ENCODE measurements at places on chromosomes 7 and 10.

GRCh38 chr7:47183862-47184590 is 397.9 kb downstream of the TNS3 start:
- DNase-seq: no peak

DNA sequence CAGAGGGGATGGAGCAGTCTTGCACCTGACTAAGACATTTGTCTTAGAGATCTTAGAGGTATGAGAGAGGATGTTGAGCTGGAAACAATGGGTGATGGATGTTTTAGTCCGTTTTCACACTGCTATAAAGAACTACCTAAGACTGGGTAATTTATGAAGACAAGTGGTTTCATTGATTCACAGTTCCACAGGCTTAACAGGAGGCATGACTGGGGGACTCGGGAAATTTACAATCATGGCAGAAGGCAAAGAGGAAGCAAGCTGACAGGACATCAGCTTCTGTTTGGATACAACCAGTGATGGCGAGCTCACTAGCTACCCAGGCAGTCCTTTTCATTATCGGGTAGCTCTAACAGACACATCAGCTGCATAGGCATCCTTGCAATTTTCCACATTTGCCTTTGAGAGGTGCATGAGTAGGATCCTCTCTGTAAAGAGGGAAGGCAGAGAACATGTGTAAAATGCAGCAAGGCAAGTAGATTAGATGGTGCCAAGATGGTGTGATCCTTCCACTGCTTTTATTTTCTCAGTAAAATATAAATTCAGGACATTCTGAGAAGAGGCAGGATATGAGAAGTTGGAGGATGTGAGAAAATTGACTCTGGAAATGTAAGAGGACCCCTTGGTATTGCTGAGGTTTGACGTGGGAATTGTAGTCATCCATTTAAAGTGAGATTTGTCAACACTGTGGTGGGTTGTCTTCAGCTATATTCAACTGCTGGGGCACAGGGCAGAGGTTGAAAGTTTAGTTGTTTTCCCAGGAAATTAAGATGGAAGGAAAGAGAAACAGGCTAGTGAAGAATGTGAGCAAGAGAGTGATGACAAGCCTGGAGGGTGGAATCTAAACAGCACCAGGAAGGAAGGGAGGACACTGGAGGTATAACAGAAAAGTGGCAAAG is 1140.0 kb upstream of the AUTS2 start:
- DNase-seq: no peak

- no peak for DNase-seq
These were observed 26.6 kb downstream of the CPEB3 start for GRCh38 chr10:92264249-92264648.

GRCh38 chr7:12570534-12571461 is at the start of gene SCIN:
Gene SCIN, plus strand, starts transcription at chr7:12570720. Its CDS starts 67 bp downstream, at chr7:12570787.
- DNase-seq: no peak

- DNase-seq: no peak
These were observed 924 bp downstream of the BMPR1A start for GRCh38 chr10:86757113-86757972.

GRCh38 chr7:73446682-73447081 is 13.1 kb downstream of the FZD9 start:
- DNase-seq: no peak

DNA sequence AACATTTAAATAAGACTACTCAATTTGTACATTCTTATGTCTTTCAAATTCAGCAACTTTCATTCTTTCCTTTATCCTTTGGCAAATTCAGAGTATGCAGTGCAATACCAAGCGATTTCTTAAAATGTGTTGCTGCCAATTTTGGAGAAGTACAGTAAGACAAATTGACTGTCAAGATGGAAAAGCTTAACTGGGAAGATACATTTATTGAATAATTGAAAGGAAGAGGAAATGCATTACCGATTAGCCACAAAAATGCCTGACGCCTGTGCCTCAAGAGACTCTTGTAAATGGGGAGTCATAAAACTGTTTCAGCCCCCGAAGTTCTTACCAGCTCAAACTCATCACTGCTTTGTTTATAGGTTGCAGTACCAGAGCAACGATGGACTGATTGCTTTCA is 373.3 kb upstream of the GALNT17 start:
- no peak for DNase-seq

DNA sequence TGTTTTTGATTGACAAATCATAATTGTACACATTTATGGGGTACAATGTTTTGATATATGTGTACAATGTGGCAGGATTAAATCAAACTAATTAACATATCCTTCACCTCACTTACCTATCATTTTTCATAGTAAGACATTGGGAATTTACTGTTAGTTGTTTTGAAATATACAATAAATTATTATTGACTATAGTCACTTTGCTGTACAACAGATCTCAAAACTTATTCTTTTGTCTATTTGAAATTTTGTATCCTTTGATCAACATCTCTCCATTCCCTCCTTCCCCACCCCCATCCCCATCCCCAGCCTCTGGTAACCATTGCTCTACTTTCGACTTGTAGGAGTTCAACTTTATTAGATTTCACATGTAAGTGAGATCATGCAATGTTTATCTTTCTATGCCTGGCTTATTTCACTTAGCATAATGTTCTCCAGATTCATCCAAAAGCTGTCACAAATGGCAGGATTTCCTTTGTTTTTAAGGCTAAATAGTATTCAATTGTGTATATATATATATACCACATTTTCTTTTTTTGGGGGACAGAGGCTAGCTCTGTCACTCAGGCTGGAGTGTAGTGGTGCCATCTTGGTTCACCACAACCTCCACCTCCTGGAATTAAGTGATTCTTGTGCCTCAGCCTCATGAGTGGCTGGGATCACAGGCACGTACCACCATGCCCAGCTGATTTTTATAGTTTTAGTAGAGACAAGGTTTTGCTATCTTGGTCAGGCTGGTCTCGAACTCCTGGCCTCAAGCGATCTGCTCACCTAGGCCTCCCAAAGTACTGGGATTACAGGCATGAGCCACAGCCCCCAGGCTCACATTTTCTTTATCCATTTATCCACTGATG is 23.3 kb upstream of the SLC26A5 start:
- DNase-seq: no peak

DNA sequence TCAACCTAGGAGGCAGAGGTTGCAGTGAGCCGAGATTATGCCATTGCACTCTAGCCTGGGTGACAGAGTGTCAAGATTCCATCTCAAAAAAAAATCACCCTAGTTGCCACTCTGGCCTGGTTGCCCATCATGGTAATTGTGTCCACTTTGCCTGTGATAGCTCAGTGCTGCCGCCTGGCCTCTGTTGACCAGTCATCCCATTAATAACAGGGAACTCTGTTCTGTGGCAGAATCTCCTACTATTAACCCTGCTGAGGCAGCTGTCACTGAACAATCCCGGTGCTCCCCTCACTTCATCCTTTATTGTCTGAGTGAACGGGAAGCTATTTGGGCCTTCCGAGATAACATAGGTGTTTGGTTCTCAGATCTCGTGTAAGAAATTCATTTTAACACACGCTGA is 14.6 kb downstream of the ZNF3 start:
- DNase-seq: no peak

DNA sequence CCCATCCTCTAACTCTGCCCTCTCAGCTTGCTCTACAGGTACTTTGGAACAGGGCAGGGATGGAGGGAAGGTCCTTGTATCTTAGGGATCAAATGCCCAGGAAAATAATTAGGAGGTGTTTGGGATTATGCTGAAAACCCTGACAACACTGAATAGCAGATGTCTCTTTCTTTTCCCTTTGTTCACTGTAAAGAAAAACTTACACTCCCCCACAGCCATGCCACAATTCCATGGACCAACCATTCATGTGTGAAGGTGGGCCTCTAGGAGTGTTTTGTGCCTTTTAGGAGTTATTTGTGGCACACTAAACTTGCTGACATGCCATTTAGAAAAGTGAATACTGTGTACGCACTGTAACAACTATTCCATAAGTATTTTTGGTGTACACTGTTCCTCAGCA is 108.1 kb downstream of the SNX10 start:
- no peak for DNase-seq

- DNase-seq: no peak
These were observed 136.6 kb downstream of the SPAG6 start for GRCh38 chr10:22481687-22482539.

DNA sequence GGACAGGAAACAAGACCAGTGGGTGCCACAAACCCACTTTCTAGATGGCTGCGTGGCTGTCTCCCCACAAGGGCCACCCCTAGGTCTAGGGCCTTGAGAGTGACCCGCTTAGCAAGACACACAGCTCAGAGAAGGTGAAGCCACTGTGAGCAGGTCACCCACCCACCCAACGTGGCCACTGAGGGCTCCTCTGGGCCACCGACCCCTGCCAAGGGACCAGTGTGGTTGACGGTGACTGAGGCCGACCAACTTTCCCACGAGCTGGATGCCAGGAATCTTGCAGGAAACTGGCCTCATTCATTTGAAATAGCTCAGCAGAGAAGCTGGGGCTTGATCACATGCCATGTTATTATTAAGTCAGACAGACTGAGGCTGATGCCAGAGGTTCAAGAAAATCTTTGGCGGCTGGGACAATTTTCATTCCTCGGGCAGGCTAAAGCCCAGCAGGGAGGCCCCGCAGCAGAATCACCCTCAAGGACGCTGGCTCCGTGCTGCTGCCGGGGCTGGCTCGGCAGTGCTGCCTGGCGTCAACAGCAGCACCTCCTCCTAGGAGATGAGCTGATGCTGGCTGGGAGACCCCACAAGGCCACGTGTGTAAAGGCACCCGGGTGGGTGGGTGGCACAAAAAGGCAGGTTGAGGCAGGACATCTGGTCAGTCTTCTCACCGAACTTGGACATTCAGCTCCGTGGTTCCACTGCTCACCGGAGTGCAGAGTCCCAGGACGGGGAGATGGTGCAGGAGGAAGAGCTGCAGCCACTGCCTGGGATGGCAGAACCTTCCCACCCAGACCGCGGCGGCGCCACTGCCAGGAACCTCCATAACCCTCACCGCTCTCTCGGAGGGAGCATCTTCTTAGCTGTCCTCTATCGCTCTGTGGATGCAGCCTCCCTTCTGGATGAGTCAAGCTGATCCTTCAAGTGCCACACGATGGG is 57.8 kb downstream of the ZRANB1 start:
- DNase-seq: no peak

- DNase-seq: no peak
These were observed 70.8 kb downstream of the FRMD4A start for GRCh38 chr10:14259696-14260566.

DNA sequence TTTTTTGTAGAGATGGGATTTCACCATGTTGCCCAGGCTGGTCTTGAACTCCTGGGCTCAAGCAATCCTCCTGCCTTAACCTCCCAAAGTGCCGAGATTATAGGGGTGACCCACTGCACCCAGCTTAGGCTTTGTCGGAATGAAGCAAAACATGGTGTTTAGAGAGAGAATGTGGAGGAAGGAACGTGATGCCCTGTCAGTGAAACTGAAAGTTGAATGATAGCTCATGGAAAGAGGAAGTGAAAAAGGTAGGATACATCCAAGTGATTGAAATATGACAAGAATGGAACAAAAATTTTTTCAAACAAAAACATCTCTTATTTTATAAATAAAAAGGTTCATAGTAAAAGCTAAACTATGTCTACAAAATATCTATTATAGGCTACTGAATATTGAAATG is 5.9 kb downstream of the AKAP9 start:
- no peak for DNase-seq

DNA sequence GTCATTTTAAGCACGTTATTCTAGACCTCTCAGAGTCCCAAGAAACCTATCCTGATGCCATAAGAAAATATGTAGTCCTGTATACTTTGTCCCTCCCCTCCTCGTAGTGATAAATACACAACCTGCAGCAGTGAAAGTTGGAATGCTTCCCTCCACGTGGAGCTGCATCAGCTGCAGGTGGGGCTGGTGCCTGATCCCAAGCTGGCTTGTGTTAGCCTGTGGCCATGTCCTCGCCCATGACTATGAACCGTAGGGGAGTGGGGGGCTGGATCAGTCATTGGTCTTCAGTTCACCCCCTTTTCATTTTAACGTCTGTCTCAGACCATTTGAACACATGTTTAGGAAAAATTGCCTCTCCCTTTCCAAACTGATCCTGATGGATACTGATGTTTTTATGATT is 171.4 kb upstream of the HABP2 start:
- no peak for DNase-seq

DNA sequence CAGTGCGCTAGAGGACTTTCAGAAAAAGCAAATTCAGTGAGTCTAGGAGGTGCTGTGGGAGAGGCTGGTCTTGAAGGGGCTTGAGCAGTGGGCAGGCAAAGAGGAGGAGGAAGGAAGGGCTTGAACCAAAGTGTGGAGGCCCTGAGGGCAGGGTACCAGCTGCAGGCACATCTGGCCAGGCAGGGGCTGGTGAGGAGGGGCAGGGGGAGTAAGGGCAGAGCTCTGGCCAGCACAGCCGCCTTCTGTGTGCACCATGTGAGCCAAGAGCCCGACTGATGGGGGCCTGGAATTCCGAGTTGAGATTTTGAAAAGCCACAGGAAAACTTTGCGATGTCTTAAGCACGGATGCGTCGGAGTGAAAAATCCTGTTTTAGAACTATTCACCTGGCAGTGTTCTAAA is 74.5 kb downstream of the PRPF18 start:
- no peak for DNase-seq

GRCh38 chr10:101568054-101568745 is 19.9 kb downstream of the POLL start:
- no peak for DNase-seq

DNA sequence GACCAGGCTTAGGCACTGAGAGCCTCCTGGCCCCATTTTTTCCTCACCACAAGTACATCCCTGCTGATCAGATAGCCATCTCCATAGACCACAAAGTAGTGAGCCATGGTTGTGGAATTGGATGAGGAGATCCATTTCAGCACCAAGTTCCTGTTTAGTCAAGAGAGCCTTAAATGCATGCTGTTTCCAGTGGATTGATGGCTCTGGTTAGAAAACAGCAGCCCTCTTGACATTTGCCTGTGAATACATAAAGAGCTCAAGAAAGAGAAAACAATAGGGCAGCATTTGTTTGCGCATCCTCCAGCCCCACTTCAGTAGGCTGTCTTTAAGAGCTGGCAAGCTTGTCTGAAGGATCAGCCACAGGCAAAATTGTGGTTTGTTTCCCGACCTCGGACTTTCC is 251.2 kb downstream of the POU6F2 start:
- no peak for DNase-seq

DNA sequence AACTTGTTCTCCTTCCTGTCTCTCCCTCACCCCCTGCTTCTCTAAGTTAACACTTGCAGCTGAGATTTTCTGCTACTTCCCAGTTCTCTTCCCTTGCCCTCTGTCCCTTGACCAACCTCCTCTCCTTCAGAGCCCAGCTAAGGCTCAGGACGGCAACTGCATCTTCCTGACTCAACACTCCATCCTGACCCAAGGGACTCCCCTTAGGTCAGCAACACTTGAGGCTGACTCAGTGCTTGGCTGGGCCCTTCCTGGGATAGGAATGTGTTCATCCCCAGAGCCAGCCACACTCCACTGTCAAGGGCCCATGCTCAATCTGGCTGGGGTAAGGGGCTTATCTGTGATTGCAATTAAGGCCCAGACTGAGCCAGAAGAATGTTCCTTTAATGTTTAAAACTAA is 3.4 kb downstream of the CALHM2 start:
- no peak for DNase-seq

- DNase-seq: no peak
These were observed 79.6 kb downstream of the SH3PXD2A start for GRCh38 chr10:103775776-103776175.

DNA sequence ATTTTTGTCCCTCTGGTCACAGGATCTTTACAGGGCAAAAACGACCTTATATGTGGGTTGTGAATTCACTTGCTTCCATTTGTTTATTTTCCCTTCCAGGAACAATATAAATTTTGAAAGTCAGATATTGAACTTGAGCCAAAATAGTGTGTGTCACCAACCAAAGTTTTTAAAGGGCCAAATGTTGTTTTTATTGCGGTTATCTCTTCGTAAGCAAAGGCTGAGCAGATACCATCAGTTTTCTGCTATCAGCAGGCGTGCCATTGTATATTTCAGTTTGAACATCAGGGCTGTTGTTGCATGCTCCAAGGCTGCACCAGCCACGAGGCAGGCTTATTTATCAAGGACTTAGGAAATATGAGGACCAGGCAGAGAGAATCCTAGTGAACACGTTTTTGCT is 160.3 kb downstream of the PAXIP1 start:
- no peak for DNase-seq

Measured in stimulated activated CD8-positive, alpha-beta memory T cell treated with anti-CD3 and anti-CD28 coated beads, Interleukin-4, amount 100 ng/mL, for 1 hour (primary cell).